ENCODE measurements at places on chromosomes 7 and 10. TPM values are rescaled to one million over a fixed set of nuclear protein-coding genes. Genes with fewer than 3 reads are reported as not detected.

UPF2 gene
- total RNA-seq, result 15.2 TPM

CYP17A1 gene
- total RNA-seq, result not detected

- no peak for DNase-seq
These were observed 73.4 kb downstream of the VSTM2A start for GRCh38 chr7:54615537-54615936.

DNA sequence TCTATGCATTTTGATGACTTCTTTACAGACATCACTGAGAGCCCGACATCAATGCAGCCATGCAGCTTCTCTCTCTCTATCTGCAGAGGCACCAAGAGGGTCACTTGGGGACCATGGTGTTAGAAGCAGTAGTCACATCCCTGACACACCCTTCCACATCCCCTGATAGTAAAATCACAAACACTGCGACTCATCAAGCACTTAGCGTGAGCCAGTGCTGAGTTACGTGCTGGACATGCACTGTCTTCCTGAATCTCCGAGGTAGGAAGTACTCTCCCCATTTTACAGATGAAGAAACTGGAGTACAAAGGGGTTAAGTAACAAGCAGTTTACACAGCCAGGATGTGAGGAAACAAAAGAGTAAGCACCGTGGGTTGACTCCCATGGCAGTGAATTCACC is 109.2 kb downstream of the OSBPL3 start:
- DNase-seq, result no peak

- no peak for DNase-seq
These were observed 66.9 kb upstream of the FHIP2A start for GRCh38 chr10:114754445-114755320.

DNA sequence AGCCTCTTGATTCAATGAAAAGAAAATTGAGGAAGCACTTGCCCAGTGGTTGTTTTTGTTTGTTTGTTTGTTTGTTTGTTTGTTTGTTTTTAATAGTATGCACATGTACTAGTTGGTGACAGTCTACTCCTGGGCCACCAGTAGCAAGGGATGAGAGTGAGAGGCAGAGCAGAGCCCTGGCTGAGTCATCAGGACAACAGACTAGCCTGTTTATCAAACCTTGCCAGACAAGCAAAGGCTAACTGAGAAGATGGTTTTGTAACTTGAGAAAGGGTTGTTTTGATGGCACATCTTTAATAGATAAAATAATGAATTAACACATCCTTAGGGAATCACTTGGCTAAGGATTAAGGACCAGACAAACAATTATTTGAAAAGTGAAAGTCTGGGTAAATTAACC is 78.1 kb downstream of the INHBA start:
- no peak for DNase-seq

DNA sequence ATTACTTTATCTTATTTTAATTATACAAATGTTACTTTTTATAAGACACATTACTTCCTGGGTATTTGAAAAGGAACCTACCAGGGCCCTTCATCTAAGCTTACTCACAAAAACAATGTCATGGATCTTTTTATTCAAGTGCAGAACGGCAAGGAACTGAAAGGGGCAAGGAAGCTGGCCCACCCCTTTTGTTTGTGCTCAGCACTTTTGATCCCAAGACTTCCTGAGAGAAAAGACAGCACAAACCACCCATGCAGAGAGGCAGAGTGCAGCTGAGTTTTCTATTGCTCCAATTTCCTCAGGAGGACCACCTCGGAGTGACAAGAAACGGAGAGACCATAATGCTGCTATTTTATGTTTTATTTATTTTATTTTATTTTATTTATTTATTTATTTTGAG is 232.0 kb upstream of the NRP1 start:
- DNase-seq, result no peak

DNA sequence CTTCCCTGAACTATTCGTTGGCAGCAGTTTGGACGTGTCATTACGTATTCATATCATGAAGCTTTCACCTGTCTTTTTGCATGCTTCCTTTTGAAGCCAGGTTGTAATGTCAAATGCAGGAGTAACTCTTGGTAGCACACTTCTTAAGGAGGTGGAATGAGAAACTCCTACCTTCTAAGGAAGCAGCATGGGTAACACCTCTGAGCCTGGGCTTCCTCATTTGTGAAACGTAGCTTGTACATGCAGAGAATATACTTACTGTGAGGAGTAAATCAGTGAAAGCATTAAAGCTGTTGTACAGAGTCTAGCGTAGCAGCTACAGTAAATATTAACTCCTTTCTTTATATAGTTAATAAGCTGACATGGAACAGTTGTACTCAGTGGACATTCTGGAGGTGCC is 21.1 kb downstream of the CUL1 start:
- DNase-seq, result no peak

DNA sequence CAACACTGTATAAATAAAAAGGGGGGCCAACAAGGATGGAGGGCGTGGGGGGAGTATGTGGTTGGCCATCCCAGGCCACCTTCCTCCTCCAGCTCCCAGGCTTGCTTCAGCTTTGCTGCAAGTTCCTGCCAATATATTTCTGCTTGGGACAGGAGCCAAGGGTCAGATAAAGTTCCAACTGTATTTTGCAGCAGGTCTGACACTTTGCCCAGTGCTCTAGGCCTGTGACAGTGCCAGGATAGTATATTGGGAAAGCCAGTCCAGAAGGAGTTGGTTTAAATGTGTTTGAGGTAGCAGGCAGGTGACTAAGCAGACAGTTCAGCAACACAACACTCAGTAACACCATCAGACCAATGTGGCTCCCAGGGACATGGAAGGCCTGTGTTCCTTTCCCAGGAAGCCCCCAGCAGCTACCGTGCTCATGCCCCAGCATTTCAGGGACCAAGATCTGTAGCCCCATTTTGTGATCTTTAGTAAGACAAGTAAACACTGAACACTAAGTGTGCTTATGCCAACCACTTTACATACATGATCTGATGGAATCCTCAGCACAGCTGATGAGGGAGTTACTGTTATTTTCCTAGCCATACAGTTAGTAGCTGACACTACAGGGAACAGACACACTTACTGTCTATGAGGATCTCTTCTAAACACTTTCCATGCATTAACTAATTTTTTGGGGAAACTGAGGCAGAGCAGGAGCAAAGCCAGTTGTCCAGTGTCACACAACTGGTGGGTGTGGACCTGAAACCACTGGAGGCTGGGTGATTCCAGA is 38.9 kb downstream of the DNAJB12 start:
- no peak for DNase-seq

CALHM1 gene
- total RNA-seq, result not detected

GRCh38 chr10:69734797-69735468 is 66.8 kb upstream of the COL13A1 start:
- DNase-seq, result peak; percentile 70

GRCh38 chr7:158317238-158318205 is 270.1 kb downstream of the PTPRN2 start:
- DNase-seq, result peak; percentile 71

- no peak for DNase-seq
These were observed 219.2 kb downstream of the SDK1 start for GRCh38 chr7:3520206-3520605.

GRCh38 chr7:67019562-67020390 is 23.1 kb downstream of the TYW1 start:
- DNase-seq, result no peak

DNA sequence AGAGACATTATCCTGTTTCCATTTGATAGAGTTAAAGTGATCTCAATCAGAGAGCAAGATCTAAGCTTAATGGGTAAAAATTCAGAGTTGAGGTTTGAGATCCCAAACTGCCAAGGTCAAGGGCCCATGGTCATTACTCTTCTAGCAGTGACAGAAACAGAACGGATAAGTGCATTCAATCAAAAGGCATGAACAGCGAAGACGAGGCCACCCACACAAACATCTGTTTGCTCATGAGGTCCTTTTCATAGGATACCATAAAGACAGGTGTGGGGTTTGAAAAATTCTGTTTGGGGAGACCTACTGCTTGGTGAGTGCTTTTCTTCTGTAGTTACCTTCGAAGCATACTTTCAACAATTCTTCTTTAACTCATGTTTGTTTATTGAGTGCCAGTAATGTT is 58.3 kb downstream of the SEMA3C start:
- DNase-seq, result no peak

GRCh38 chr7:100003711-100004661 is 11.4 kb upstream of the ZKSCAN1 start:
- no peak for DNase-seq

GRCh38 chr10:5515948-5516761 is 8.6 kb upstream of the CALML3 start:
- DNase-seq, result peak; percentile 27

HECTD2 gene
- 13.2 TPM for total RNA-seq

MOGAT3 gene
- total RNA-seq, result not detected

DNA sequence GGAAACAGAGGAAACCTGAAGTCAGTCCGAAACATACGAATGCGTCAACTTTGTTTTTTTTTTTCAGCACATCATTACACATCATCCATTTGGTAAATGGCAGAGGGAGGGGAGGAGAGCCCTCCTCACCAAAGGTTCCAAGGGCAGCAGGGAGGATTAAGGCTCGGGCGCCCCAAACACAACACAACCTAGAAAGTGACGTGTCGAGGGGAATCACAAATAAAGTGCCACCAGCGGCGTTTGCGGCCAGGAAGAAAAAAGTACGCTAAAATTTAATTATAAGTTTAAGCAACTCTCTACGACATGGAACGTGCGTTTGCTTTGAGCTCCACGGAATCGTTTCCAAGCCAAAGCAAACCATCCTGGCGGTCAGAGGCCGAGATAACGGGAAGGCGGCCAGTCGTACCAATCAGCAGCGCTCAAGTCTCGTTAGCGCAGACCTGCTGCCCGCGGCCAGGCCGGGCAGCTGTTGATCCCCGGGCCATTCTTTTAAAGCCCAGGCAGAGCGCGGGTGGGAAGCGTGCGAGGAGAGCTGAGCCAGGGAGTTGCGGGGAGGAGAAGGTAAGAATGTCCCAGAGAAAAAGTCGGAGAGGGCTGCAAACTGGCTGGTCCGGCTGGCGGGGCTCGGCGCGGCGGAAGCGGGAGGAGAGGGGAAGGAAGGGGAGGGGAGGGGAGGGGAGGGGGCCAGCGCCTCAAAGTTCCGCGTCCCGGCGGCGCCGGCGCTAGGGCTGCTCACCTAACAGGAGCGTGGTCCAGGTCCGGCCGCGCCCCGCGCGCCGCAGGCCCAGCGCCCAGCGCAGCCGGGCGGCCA is 719 bp downstream of the DPY19L1 start:
- peak; percentile 85 for DNase-seq

- no peak for DNase-seq
These were observed 4.4 kb downstream of the KEL start for GRCh38 chr7:142957723-142958122.

- no peak for DNase-seq
These were observed 35.5 kb downstream of the CAV1 start for GRCh38 chr7:116560021-116560970.

- no peak for DNase-seq
These were observed 12.4 kb downstream of the ZNF789 start for GRCh38 chr7:99485094-99485493.

ATXN7L1 gene
- 5.5 TPM for total RNA-seq

- peak; percentile 75 for DNase-seq
These were observed 10.6 kb downstream of the ZYX start for GRCh38 chr7:143391462-143392404.

CABCOCO1 gene
- not detected for total RNA-seq

GRCh38 chr10:118531105-118531852 is 64.2 kb downstream of the PRLHR start:
- no peak for DNase-seq

EPHB6 gene
- total RNA-seq, result 2.0 TPM

TYW1B gene
- total RNA-seq, result 0.92 TPM

GRCh38 chr7:98687111-98687751 is 70.1 kb downstream of the NPTX2 start:
- no peak for DNase-seq

ARID5B gene
- total RNA-seq, result 25.2 TPM

DNA sequence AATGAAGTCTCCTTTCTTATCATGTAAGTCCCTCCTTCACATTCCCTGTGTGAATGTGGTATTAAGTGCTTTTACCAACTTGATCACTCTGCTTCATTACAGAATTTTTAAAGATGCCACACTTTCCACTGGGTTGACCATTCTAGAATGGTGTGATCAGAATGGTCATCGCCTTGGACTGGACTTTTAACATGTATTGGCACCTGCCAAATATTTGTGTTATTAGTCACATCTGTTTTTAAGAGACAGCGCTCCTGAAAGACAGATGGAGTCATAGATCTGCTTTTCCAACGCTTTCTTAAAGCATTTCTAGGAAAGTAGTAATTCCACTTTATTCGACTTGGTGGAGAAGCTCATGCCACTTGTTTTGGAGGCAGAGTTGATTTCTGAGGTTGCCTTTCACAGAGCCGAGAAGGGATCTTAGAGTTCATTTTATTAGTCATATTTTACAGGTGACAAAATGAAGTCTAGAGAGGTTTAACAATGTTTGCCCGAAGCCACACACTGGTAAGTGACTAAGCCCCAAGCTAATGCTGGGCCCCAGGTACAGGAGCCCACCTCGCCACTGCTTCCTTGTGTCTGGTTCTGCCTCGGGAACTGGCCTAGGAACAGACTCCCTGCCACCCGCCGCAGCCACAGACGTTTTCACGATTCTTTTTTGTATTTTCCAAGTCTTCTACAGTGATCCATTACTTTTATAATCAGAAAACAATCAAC is 10.4 kb upstream of the BAMBI start:
- no peak for DNase-seq

GRCh38 chr7:30771880-30772425 is 736 bp downstream of the MINDY4 start:
- no peak for DNase-seq

GRCh38 chr7:17405786-17406185 is 107.3 kb downstream of the AHR start:
- no peak for DNase-seq

- no peak for DNase-seq
These were observed 7.4 kb upstream of the LFNG start for GRCh38 chr7:2512179-2512661.

- peak; percentile 27 for DNase-seq
These were observed 33.9 kb downstream of the MYL10 start for GRCh38 chr7:101595246-101595645.

Data from cardiac septum (tissue), 1 donor.